ENCODE measurements at places on chromosomes 1 and 21.

GRCh38 chr1:209010475-209011230, 572.9 kb upstream of the CAMK1G start:
- DNase-seq = no peak

DNA sequence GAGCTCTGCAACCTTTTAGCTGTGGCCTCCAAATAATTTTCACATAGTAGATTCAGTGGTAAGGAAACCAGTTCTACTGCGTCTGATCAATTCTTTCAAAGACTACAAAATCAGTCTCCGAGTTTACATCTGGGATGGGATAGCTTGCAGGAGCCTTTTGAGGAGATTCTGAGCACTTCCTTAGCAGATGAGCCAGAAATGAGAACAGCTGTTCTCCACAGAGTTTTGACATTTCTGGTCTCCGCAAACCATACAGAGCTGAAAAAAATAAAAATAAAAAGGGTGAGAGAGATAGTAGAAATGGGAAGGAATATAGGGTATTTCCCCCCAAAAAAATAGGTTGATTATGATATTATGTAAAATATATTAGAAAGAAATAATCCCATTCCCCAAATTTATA, 119.3 kb downstream of the LYPLAL1 start:
- DNase-seq = no peak

- DNase-seq = no peak
Observed at GRCh38 chr1:207973898-207974568, 63.1 kb upstream of the CD34 start.

- DNase-seq = no peak
Observed at GRCh38 chr1:23102289-23102688, 66.4 kb downstream of the LUZP1 start.

DNA sequence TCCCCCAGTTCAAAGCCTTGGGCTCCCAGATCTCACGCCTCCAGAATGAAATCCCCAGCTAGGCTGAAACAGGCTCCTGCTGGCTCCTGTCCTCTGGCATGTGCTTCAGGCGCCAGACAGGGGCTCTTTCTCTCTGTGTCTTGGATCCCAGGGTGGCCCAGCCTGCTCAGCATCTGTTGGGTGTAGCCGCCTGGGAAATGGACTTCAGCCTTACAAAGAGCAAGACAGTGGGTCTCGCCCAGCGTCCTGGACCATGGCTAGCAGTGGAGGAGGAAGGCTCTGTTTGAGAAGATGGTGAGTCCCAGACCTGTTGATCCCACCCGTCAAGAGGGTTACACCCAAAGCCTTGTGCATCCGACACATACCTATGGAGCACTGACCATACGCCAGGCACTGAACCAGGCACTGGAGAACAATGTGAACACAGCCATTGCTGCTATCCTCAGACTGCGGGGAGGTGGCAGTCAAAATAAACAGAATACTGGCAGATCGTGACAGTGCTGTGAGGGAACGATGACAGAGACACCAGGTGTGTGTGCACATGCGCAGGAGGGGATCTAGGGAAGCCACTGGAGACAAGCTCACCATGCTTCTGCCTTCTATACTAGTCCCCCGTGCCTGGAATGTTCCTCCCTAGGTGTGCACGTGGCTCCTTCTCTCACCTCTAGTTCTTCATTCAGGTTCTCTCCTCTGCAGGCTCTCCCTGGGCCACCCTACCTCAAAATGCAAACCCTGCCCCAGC, 93.0 kb upstream of the GCLM start:
- no peak for DNase-seq

- DNase-seq = no peak
Observed at GRCh38 chr1:164635803-164636731, 77.1 kb downstream of the PBX1 start.

- no peak for DNase-seq
Observed at GRCh38 chr1:223870617-223871574, 25.1 kb upstream of the TP53BP2 start.

DNA sequence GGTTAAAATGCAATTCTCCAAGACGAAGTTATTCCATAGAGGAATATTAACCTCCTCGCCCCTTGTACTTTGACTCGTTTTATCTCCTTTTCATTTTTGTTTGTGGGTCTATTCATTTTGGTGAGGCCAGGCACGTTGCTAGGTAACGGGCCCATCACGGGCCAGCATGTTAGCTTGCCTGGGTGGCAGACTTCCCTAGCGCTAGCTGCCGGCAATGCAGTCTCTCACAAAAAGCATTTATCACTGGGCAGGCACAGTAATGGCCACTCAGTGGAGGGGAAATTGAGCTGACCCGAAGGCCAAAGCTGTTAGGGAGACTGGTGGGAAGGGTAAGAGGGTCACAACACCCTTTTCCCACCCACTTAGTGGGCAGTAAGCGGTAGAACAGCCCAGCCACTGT, 234.4 kb upstream of the FOXD3 start:
- no peak for DNase-seq

DNA sequence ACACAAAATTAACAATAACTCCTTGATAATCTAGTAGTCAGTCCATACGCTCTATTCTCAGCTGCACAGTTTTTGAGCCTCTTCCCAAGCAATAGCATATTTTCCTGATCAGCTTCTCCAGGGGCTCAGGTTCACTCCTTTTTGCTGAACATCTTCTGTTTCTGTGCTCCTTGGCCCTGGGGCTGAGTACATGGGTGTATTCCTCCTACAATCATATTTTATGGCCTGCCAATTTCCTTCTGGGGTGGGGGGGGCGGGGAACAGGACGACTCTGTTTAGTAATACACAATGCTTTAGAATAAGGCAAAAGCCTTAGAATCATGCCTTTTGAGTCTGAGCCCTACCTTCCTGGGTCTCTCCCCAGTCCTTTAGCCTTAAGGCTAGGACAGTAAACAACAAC, 8.5 kb downstream of the CLDN19 start:
- no peak for DNase-seq

DNA sequence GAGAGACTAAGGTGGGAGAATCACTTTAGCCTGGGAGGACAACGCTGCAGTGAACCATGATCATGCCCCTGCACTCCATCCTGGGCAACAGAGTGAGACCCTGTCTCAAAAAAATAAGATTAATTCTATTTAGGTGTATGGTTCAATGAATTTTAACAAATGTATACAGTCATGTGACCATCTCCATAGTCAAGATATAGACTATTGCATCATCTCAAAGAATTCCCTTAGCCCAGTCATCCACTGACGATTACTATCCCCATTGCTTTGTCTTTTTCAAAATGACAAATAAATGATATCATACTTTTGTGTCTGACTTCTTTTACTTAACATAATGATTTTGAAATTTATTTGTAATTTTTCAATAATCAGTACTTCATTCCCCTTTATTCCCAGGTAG, 260.0 kb downstream of the LRRC7 start:
- no peak for DNase-seq

GRCh38 chr1:93814795-93815340, 64.1 kb downstream of the DNTTIP2 start:
- no peak for DNase-seq

GRCh38 chr1:211775170-211775569, 55.4 kb downstream of the LPGAT1 start:
- no peak for DNase-seq

Data from NCI-H2081 (cell line).